ELF-1 (cell line): ENCODE measurements at places on chromosomes 13 and 19.
A peak's percentile ranks its signal among the peaks of the same experiment; 100 is the strongest.

GRCh38 chr19:16168465-16169081, 4.8 kb downstream of the CIB3 start:
- DNase-seq: no peak

DNA sequence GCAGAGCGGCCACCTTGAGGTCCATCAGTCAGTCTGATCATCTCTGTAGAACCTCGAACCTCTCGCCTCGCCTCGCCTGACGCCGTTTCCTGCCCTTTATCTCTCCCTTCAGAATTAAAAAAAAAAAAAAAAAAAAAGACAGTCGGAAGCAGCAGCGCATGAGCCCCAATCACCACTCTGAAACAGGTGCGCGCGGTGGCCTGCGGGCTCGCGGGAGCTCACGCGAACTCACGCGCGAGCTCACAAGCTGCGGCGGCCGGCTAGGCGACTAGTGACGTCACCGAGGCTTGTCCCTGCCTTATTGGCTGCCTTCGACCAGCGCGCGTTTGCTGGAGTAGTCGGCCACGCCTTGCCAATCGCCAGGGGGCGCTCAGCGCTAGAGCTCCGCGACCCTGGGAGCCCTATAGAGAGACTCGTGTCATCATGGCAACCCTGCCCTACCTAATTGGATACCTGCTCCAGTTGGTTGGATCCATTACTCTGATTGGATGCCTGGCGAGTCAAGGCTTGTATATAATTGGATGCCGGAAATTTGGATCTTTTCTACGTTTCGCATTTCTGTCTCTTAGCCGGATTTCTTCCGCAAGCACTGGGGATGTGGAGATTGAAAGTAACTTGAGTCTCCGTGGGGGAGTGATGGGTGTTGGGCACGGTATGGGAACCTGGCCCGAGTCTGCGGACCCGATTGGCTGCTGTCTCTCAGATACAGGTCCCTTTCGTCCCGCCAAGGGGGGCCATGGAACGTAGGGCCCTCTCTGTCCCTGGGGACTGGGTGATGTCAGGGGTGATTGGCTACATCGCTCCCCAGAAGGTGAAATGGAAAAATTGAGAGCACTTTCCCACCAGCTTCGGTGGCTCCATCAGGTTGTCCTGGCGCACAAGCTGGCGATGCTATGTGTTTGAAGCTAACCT, 31.6 kb downstream of the SYT3 start:
- DNase-seq: peak; percentile 99

DNA sequence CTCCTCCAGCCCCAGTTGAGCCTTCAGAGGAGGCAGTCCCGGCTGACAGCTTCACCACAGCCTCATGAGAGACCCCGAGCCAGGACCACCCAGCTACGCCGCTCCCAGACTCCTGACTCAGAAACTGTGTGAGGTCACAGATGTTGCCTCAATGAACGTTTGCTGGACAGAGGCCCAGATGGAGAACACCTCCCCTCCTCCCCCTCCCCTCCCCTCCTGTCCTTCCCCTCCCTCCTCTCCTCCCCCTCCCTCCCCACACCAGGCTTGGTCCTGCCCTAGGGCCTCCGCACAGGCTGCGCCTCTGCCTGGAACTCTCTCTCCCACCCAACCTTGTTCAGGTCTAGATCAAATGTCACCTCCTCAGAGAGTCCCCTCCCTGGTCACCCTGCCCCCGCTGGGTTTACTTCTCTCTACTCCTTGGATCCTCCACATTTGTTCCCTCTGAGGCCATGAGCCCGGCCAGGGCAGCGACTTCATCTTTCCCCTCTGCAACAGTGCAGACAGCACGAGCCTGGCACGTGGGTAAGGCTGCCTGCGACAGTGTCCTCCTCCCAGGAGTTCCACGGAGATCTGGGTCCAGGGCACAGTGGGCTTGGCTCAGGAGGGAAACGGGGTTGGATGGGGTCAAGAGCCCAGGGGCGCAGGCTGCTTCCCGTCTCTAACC, 17.4 kb downstream of the PIP5K1C start:
- DNase-seq: peak; percentile 76

GRCh38 chr13:20666948-20667347, 36.6 kb upstream of the IL17D start:
- no peak for DNase-seq

DNA sequence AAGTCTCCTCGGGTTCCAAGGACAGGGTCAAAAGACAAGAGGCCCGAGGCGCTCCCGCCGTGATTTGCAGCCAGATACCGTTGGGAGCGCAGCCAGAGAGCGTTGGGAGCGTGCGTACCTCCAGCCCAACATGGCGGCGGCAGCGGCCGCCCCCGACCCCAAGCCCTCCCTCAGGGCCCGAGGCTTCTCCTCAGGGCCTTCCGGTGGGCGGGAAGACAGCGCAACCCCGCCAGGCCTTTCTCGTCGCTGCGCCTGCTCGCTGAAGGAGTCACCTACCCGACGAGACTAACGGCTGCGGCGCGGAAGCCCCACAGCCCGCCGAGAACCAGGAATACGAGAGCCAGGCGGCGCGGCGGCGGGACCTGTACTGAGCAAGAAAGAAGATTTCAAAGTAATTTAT, 3.2 kb upstream of the ZNF850 start:
- DNase-seq: peak; percentile 24
